ENCODE measurements at places on chromosomes 3 and 15.

- H3K27me3 ChIP-seq, result no peaks in the 10 kb centered on the region
- H3K36me3 ChIP-seq, result no peaks in the 10 kb centered on the region
- DNase-seq, result no peak
- no peak overlapping the region for H3K27ac ChIP-seq
- H3K4me1 ChIP-seq, result no peaks in the 10 kb centered on the region
These were observed 96.2 kb downstream of the OCA2 start for GRCh38 chr15:28002867-28003266.

- peaks cover 10% of the 10 kb centered on the region for H3K4me1 ChIP-seq
- H3K27me3 ChIP-seq, result no peaks in the 10 kb centered on the region
- H3K4me3 ChIP-seq, result no peak overlapping the region
- no peak for DNase-seq
- peaks cover 4% of the 10 kb centered on the region for H3K36me3 ChIP-seq
These were observed 60.8 kb downstream of the RAB11A start for GRCh38 chr15:65930134-65930533.

DNA sequence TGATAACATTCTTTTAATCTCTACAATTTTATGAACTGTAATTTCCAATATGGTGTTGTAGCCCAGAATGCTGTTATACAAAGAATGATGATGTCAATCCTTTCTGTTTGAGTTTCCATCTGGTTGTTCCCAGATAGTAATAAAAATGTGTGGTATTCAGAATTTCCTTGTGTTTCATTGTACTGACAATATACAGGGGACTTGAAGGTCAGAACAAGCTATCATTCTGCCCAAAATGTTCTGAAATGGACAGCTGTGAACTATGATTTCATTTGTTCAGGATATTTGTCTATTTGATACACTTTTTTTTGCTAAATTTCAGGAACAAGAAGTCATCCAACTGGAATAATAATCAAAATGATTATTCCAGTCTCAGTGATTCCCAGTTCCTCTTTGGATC, 40.8 kb downstream of the C3orf62 start:
- no peak overlapping the region for H3K4me3 ChIP-seq
- no peaks in the 10 kb centered on the region for H3K27me3 ChIP-seq

- peak overlapping the region; percentile 27 for H3K27ac ChIP-seq
- peaks cover 7% of the 10 kb centered on the region for H3K36me3 ChIP-seq
- H3K4me3 ChIP-seq, result no peak overlapping the region
- no peaks in the 10 kb centered on the region for H3K27me3 ChIP-seq
These were observed 20.0 kb downstream of the SLC35G2 start for GRCh38 chr3:136838641-136839555.

- H3K4me3 ChIP-seq, result no peak overlapping the region
- no peaks in the 10 kb centered on the region for H3K27me3 ChIP-seq
- H3K36me3 ChIP-seq, result no peaks in the 10 kb centered on the region
- H3K27ac ChIP-seq, result no peak overlapping the region
- DNase-seq, result no peak
- peaks cover 8% of the 10 kb centered on the region for H3K4me1 ChIP-seq
These were observed 95.6 kb downstream of the CD200R1L start for GRCh38 chr3:112751061-112751460.

- H3K27me3 ChIP-seq, result no peaks in the 10 kb centered on the region
- no peaks in the 10 kb centered on the region for H3K36me3 ChIP-seq
- H3K4me3 ChIP-seq, result no peak overlapping the region
- no peak for DNase-seq
These were observed 878.0 kb downstream of the PDCD6IP start for GRCh38 chr3:34676436-34676835.

DNA sequence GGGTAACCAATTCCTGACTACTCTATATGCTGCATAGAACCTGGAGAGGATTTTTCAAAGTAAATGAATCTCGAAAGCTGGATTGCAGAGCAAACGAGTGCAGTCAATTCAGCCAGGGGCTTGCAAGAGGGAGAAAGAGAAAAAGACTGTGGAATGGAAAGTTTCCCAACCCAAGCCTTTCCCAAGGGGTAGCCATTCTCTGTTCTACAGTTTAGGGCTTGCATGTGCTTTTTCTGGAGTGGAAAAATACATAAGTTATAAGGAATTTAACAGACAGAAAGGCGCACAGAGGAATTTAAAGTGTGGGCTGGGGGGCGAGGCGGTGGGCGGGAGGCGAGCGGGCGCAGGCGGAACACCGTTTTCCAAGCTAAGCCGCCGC, 511 bp upstream of the RARB start:
- H3K36me3 ChIP-seq, result no peaks in the 10 kb centered on the region
- H3K4me1 ChIP-seq, result peaks cover 4% of the 10 kb centered on the region
- peak overlapping the region; percentile 49 for H3K4me3 ChIP-seq
- no peak for DNase-seq

DNA sequence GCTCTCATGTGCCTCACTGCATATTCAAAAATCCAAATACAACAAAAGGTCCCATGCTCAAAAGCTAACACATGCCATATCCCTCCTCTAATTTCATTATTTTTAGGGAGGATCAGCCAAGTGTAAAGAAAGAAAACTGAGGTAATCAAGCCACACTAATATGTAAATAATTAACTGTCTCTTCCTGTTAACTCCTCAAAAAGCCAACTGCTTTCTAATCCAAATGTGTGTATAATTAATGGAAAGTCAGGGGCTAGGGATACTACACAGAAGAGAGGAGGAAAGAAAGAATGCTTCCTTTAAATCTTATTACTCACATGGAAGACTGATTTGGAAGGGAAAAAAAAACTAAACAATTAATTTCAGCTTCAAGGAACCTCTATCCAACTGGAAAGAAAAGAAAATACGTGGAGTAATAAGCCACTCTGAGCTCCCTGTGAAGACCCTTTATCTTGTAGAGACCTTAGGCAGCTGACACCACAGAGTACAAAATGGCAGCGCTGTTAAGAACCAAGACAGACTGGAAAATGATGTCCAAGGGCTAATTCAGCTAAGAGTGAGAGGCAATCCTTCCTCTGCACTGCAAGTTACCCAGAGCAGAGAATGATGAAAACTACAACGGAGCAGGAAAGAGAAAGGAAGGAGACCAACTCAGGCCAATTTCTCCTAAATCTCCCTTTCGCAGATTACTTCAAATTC, 56.8 kb downstream of the ZNF148 start:
- no peaks in the 10 kb centered on the region for H3K36me3 ChIP-seq
- H3K27me3 ChIP-seq, result no peaks in the 10 kb centered on the region
- H3K27ac ChIP-seq, result no peak overlapping the region
- no peak for DNase-seq
- H3K4me1 ChIP-seq, result peaks cover 4% of the 10 kb centered on the region

- H3K4me1 ChIP-seq, result peaks cover 2% of the 10 kb centered on the region
- H3K27me3 ChIP-seq, result no peaks in the 10 kb centered on the region
- no peaks in the 10 kb centered on the region for H3K36me3 ChIP-seq
- no peak for DNase-seq
These were observed 191.7 kb downstream of the NR1D2 start for GRCh38 chr3:24136624-24137310.

DNA sequence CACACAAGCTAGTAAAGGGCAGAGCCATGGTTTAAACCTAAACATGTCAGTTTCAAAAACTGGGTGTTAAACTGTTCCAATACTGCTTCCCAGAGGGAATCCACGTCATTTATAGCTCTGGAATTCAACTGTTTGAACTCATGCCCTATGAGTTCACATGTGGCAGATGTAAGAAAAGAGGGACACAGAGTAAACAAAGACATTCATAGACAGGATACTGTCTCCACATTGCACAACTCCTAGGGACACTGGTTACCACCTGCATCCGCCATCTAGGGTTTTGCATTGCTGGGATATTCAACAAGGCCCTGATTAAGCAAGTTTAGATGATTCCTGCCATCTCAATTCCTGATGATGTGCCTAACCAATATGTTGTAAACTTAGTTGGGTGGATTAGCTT, 134.1 kb upstream of the COL8A1 start:
- H3K4me3 ChIP-seq, result no peak overlapping the region
- peaks cover 3% of the 10 kb centered on the region for H3K4me1 ChIP-seq
- no peak overlapping the region for H3K27ac ChIP-seq
- H3K27me3 ChIP-seq, result no peaks in the 10 kb centered on the region
- no peaks in the 10 kb centered on the region for H3K36me3 ChIP-seq
- no peak for DNase-seq

DNA sequence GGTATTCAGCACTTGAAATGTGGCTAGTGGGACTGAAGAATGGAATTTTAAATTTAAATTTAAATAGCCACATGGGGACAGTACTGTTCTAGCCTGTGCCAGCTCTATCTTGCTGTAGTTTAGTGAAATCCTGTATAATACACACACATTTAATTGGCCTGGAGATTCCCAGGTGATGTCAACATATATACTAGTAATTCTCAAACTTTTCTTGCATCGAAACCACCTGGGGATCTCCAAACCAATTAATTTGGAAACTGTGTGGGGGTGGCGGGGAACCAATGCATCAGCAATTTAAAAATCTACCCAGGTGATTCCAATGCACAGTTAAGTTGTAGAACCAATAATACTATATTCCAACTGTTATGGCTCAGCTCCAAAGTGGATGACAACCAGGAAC, 228.9 kb upstream of the MRPL3 start:
- no peak for DNase-seq
- peaks cover 20% of the 10 kb centered on the region for H3K27me3 ChIP-seq
- no peaks in the 10 kb centered on the region for H3K36me3 ChIP-seq
- no peak overlapping the region for H3K27ac ChIP-seq
- no peak overlapping the region for H3K4me3 ChIP-seq

DNA sequence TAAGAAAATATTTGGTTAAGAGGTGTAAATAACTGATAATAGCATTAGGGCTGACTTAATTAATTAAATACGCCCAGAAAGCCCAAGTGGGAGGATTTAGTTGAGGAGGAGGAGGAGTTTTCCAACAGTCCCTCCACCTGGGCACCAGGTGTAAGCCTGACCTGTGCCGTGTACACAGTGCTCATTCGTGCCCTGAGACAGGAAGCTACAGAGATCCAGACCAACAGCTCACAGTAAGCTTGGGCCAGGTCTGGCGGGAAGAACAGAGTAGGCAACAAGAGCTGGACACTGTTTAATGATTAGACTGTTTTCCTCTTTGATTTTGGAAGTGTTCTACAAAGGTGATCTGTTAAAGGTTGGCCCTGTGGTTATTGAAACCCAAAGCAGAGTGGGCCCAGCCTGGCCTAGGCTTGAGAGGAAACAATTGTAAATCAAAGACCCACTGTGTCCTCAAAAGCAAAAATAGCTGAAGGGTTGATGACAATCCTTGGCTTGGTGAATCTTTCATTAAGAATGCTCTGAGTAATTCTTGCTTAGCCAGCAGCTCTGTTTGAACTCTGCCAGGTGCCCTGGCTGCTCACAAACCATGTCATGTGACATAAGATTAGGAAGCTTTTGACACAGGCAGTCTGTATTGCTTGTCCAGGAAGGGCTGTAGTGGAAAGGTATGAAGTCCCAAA, 13.8 kb downstream of the SQOR start:
- peak overlapping the region; percentile 36 for H3K4me3 ChIP-seq
- H3K27ac ChIP-seq, result peak overlapping the region; percentile 88
- H3K27me3 ChIP-seq, result no peaks in the 10 kb centered on the region
- peaks cover 50% of the 10 kb centered on the region for H3K4me1 ChIP-seq
- no peaks in the 10 kb centered on the region for H3K36me3 ChIP-seq
- DNase-seq, result no peak

- no peaks in the 10 kb centered on the region for H3K36me3 ChIP-seq
- H3K27ac ChIP-seq, result no peak overlapping the region
- no peak overlapping the region for H3K4me3 ChIP-seq
- no peaks in the 10 kb centered on the region for H3K27me3 ChIP-seq
- H3K4me1 ChIP-seq, result peaks cover 16% of the 10 kb centered on the region
These were observed 127.0 kb downstream of the TFDP2 start for GRCh38 chr3:142022381-142022780.

- peak overlapping the region; percentile 32 for H3K27ac ChIP-seq
- H3K27me3 ChIP-seq, result no peaks in the 10 kb centered on the region
- no peaks in the 10 kb centered on the region for H3K36me3 ChIP-seq
- peaks cover 24% of the 10 kb centered on the region for H3K4me1 ChIP-seq
- DNase-seq, result no peak
These were observed 65.8 kb upstream of the ZBTB38 start for GRCh38 chr3:141302364-141303141.

DNA sequence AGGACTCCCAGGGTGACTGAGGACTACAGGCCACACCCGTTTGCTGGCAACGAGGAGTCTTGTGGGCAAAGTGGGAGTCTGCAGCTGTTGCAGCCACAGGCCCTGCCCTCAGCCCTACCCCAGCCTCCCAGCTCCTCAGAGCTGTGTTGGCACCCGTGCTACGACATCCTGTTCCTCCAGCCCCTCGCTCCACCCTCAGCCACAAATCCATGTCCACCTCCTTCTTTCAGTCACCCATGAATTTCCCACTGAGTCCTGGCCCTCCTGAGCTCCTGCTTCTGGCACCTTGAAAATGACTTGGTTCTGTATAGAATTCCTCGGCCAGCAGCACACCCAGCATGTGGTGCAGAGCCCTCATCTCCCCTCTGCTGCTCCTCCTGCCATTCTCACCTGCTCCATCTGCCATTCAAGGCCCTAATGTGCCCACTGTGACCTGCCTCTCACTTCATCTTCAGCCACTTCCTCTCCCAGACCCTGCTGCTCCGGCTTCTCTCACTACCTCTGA, 20.9 kb upstream of the VILL start:
- peaks cover 7% of the 10 kb centered on the region for H3K4me1 ChIP-seq
- no peak overlapping the region for H3K4me3 ChIP-seq
- DNase-seq, result no peak

DNA sequence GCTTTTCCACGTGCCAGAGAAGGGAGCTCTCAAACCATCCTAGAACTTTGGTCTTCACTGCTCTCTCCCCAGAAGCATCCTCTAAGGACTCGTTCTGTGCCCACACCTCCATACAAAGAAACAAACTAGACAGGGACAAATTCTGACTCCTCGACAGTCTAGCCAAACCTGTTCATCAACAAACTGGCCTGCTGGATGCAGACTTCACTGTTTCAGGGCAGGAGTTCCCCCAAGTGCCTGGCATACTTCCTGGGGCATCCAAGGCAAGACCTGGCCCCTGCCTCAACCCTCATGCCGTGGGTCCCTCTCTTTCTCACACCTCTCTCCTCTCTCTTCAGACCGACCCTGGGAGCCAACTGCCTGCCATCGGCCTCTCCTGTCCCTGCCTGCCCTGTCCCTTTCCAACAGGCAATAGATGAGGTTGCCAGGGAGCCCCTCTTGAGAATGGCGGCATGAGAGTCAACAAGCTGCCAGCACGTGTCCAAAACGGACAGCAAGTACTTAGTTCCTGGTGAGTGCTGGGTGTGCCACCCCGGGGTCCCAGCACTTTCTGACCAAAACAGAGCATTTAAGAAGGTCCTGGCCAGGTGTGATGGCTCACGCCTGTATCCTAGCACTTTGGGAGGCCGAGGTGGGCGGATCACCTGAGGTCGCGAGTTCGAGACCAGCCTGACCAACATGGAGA, 79.1 kb upstream of the HES1 start:
- no peak overlapping the region for H3K27ac ChIP-seq
- peaks cover 4% of the 10 kb centered on the region for H3K4me1 ChIP-seq
- H3K4me3 ChIP-seq, result no peak overlapping the region
- DNase-seq, result no peak
- H3K27me3 ChIP-seq, result peaks cover 32% of the 10 kb centered on the region

- H3K4me1 ChIP-seq, result no peaks in the 10 kb centered on the region
- H3K36me3 ChIP-seq, result no peaks in the 10 kb centered on the region
- no peak overlapping the region for H3K27ac ChIP-seq
- no peak overlapping the region for H3K4me3 ChIP-seq
- peaks cover 15% of the 10 kb centered on the region for H3K27me3 ChIP-seq
These were observed 125.3 kb downstream of the MYRIP start for GRCh38 chr3:39934696-39935095.
